ENCODE measurements at places on chromosomes 6 and 20.

- DNase-seq, result peak; percentile 82
These were observed 29.2 kb downstream of the C6orf58 start for GRCh38 chr6:127606131-127606562.

- DNase-seq, result no peak
These were observed 36.5 kb upstream of the HLA-G start for GRCh38 chr6:29791162-29791561.

GRCh38 chr6:149060985-149061760, 256.3 kb upstream of the TAB2 start:
- no peak for DNase-seq

DNA sequence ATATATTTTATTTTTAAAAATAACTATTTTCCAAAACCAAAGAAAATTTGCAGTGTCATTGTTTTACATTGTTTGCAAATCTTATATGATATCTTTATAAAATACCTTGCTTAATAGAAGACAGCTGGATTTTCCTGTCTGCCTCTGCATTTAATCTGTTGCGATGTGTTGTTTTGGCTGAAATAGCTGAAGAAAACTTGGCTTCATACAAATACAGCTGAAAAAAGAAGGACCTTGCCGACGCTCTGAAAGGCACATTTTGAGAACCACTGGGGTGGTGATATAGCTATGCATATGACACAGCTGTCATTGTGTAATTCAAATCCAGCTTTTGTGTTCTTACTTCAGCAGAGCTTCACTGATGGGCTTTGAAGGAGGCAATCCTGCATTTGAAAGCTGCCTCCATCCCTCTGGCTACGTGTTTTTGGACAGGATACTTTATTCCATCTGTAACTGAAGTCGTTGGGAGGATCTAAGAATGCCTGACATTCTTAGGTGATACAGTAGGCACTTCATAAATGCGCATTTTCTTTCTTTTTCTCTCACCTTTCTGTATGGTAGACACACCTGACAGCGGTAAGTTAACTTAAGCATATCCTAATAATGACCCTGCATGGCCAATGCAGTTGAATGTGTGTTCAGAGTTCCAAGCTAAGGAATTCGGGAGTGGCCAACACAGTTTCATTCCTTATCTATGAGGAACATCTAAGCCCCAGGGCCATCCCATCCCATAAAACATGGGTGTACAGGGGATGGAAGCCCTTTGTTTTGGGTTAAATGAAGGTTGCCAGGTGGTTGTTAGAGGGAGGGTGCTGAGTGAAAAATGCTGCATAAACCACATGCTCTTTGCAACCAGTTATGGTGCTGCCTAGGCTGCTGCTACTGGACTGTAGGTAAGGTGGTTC, 213.0 kb downstream of the TFAP2A start:
- no peak for DNase-seq

DNA sequence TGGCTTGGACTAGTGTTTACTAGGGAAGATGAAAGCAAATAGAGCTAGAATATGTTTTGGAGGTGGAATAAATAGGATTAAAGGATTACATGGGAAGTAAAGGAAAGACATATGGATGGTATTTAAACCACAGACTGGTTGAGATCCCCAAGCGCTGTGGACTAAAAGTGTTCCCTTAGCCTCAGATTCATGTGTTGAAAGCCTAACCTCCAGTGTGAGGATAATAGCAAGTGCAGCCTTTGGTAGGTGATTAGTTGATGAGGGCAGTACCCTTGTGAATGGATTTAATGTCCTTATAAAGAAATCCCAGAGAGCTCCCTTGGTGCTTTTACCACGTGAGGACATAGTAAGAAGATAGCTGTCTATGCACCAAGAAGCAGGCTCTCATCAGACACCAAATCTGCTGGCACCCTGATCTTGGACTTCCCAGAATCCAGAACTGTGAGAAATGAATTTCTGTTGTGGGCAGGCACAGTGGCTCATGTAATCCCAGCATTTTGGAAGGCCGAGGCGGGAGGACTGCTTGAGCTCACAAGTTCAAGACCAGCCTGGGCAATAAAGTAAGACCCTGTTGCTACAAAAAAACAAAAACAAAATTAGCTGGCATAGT, 57.3 kb upstream of the MCM9 start:
- no peak for DNase-seq

DNA sequence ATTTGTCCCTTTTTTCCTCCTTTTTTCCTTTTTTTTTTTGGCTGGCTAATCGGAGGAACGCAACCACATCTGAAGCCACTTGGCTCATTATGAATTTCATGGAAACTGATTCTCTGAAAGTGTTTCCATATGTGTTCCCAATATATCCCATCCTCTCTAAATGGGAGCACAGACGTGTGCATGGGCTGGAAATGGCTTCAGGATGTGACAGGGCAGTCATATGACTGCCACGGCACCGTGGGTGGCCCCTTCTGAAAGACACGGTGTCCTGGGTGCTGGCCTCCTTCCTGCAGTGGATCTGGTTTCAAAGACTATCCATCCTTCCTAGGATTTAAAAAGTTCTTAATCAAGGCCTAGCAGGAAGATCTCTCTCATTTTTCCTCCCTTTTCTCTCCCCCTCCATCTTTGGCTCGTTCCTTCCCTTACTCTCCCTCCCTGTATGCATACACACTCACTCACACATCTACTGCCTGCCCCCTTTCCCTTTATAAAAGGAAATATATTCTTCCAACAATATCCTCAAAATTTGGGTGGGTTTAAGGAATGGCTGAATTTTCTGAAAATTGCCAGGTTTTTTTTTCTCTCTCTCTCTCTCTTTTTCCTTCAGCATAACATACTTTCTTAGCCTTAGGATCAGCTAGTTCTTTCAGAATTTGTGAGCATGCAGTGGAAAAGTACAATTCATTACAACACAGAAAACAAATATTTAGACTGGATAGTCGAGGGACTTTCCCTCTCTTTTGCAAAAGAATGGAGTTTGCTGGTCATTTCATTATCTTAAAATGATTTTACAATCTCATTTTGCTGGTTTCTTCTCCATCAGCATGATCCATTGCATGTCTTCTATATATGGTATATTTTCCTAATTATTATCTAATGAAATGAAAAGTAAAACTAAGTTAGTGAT, 161.2 kb upstream of the SUPT3H start:
- DNase-seq, result no peak

DNA sequence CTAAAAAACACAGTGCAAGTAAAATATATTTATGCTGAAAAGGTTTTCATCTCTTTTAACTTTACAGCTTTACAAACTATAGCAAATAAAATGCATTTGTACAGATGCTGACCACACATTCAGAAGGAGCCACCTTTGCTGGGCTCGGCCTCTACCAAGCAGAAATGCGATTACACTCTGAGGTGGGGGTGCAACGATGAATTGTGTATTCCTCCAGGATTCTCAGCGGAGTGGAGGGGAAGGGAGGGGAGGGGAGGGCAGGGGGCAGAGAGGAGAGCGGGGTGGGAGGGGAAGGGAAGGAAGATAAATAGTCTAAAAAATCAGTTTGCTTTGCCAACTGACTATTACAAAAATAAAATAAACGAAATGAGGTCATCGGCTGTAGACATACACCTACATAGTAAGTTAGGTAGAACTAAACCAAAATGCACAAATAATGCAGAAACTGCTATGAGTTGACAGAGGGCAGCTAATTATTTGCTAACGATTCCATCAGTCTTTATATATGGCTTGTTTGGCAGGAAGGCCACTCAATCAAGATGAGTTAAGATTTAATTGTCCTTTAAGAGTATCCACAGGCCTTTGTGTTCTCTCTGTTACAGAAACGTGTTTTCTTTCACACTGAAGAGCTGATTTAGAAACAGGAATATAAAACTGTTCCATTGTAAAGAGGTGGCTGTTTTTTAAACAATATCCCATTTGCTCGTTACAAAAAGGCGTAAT, 90.1 kb downstream of the TAF4 start:
- DNase-seq, result no peak

GRCh38 chr6:152625213-152625612, 11.9 kb downstream of the SYNE1 start:
- DNase-seq, result no peak

DNA sequence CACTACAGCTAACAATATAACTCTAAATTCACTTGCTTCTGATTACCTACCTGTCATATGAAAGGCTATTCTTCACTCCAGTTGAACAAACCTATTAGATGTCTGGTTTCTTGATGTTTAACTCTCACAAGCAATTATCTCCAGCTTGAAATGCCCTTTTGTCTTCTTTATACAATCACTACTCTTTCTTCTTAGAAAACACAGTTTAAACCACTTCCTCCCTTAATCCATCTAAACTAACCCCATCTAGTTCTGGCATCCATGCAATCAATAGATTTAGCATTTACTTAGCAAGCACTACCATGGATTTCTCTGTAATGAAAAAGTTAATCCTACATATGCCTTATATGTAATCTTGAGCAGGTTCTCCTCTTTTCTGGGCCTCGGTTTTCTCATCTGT, 127.3 kb downstream of the ATXN1 start:
- no peak for DNase-seq

DNA sequence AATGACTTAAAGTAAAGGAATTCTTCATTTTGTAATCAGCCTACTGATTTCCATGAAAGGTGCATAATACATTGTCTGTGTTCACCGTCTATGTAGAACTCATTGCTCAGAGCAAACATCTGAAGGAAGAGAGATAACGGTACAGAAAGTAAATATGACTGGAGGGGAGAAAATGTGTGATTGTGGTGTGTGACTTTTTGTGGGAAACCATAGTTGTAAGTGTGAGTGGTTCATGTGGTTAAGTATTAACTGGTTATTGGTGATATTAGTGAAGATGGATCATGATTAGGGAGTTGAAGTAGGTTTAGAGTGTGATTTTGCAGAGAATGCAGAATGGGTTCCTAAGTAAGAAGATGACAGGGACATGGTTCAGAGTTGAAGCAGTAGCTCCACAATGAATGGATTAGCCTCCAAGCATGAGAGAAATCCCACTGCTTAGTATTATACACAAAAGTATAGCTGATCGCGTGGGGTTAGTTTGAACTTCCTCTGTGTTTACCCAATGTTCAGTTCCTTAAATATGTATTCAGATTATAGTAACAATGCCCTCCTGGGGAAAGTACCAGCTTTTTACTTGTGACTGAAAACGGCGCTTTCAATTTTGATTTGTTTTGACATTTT, 368.9 kb downstream of the UTRN start:
- no peak for DNase-seq

- DNase-seq, result no peak
These were observed 239.4 kb downstream of the PHACTR1 start for GRCh38 chr6:12955956-12956355.

DNA sequence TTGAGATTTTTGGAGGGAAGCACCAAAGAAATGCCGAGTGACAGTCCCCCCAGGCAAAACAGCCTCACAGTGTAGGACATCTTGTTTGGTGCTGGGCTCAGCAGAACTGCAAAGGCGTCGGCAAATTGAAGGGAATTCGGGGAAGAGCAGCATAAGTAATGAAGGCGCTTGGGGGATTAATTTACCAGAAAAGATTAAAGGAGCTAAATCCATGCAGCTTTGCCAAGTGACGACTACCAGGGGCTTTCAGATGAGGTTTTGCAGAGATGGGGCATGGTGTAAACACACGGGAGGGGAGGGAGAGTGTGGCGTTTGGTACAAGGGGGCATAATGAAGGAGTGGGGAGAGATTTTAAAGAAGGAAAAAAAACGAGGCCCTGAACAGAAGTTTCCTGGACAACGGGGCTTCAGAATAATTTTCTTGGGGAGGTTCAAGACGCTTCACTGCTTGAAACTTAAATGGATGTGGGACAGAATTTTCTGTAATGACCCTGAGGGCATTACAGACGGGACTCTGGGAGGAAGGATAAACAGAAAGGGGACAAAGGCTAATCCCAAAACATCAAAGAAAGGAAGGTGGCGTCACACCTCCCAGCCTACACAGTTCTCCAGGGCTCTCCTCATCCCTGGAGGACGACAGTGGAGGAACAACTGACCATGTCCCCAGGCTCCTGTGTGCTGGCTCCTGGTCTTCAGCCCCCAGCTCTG, 45.4 kb upstream of the CDH22 start:
- no peak for DNase-seq

- no peak for DNase-seq
These were observed 79.1 kb upstream of the PTPN1 start for GRCh38 chr20:50431066-50431450.

DNA sequence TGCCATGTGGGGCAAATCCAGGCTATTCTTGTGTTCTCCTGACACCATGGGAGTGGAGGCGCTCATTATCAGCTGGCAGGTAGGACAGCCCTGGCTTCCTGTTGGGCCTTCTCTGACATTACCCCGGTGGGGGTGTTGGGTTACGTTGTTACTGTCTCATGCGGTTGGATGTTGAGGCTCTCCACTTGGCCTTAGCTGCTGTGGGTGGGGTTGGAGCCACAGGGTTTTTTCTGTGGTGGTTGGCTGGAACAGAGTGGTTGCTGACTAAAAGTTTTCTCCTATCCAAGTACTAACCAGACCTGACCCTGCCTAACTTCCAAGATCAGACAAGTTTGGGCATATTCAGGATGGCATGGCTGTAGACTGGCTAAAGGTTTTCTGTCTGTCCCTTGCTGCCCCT, 20.2 kb downstream of the RIPK1 start:
- no peak for DNase-seq

GRCh38 chr6:32517654-32518445, 12.2 kb downstream of the HLA-DRB5 start:
- no peak for DNase-seq

DNA sequence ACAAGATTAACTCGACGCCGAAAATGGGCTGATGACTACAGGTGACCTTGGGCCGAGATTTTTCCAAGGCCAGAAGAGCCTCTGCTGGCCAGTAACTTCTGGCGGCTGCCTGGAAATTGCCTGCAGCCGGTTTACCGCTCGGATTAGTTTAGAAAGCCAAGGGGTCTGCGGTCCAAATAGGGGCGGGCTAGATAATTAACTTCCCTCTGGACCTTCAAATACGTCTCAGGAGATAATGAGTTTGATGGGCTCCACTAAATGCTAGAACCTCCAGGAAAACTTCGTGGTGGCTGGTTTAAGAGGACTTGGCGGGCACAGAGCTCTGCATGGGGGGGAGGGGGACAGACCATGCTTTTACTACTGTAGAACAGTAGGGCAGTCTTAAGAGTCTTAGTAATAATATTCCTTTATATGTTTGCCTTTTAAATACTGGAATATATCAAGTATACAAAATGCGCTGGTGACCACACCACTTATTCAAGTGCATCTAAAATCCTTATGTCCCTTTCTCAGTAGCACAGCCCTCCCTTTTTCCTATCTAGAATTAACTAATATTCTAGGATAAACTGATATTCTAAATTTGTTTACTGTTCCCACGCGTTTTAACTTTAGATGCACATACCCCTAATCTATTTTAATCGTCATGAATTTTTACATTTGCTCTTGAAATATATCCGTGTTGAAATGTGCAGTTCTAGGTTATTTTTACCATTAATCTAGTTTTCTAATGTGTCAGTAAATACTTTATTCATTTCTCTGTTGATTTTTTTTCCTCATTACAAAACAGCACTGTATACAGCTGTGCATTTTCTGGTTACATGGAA, 107.5 kb upstream of the PRSS16 start:
- no peak for DNase-seq

GRCh38 chr6:1327630-1328029, 15.7 kb downstream of the FOXQ1 start:
- DNase-seq, result no peak
